Metanephros (tissue), 2 donors: ENCODE measurements at places on chromosomes 16 and 17. TPM values are rescaled to one million over a fixed set of nuclear protein-coding genes. Genes with fewer than 3 reads are reported as not detected.

The TBC1D28 gene
- not detected for total RNA-seq

The ABCC6 gene
- 23.2 TPM for total RNA-seq

The KRTAP2-3 gene
- total RNA-seq: not detected

The MYADML2 gene
- total RNA-seq: 8.3 TPM

The EMP2 gene
- 22.4 TPM for total RNA-seq

The KRTAP1-1 gene
- not detected for total RNA-seq

The BCL6B gene
- 20.3 TPM for total RNA-seq

The IGSF6 gene
- 7.5 TPM for total RNA-seq

The TAOK2 gene
- 47.5 TPM for total RNA-seq

The GOSR1 gene
- 34.5 TPM for total RNA-seq

The HYDIN gene
- total RNA-seq: 17.9 TPM

The AANAT gene
- total RNA-seq: 0.41 TPM
